ENCODE measurements at places on chromosomes 5 and 9. TPM values are rescaled to one million over a fixed set of nuclear protein-coding genes. Genes with fewer than 3 reads are reported as not detected.

The UIMC1 gene
- total RNA-seq: 49.3 TPM

The ACOT12 gene
- not detected for total RNA-seq

The RMRP gene
- total RNA-seq: 11,185 TPM

The AGXT2 gene
- total RNA-seq: not detected

The CCDC171 gene
- total RNA-seq: 1.3 TPM

The FOXD4L4 gene
- 0.37 TPM for total RNA-seq

The ZNF462 gene
- 0.37 TPM for total RNA-seq

The ADAMTS19 gene
- not detected for total RNA-seq

The LCN9 gene
- total RNA-seq: not detected

The XPA gene
- 15.5 TPM for total RNA-seq

The ZBTB43 gene
- total RNA-seq: 21.0 TPM

The SLC6A19 gene
- total RNA-seq: not detected

The PRR7 gene
- total RNA-seq: 5.3 TPM

The RASGRF2 gene
- 7.5 TPM for total RNA-seq

The GRXCR2 gene
- not detected for total RNA-seq

The PAIP1 gene
- total RNA-seq: 35.3 TPM

The GOLPH3 gene
- total RNA-seq: 71.3 TPM

The HEMGN gene
- 2.9 TPM for total RNA-seq

The QRFP gene
- not detected for total RNA-seq

The KIAA0825 gene
- total RNA-seq: 2.7 TPM

The IL5 gene
- total RNA-seq: 0.33 TPM

The TAF11L12 gene
- not detected for total RNA-seq

The SURF2 gene
- total RNA-seq: 16.0 TPM

The ZBED3 gene
- total RNA-seq: 0.47 TPM

The ANKRD31 gene
- 0.17 TPM for total RNA-seq

The PCDHA13 gene
- total RNA-seq: not detected

The IFNA21 gene
- not detected for total RNA-seq

The SLC28A3 gene
- 0.04 TPM for total RNA-seq

The RAB14 gene
- total RNA-seq: 65.8 TPM

The ASS1 gene
- total RNA-seq: 3.3 TPM

The KLHL3 gene
- 24.1 TPM for total RNA-seq

The TPPP gene
- total RNA-seq: 0.02 TPM

The PLAC8L1 gene
- total RNA-seq: 0.48 TPM

The PCDHGA2 gene
- total RNA-seq: not detected

The ZFP37 gene
- total RNA-seq: 0.45 TPM

The IFNE gene
- not detected for total RNA-seq

The GARIN3 gene
- total RNA-seq: not detected
